ENCODE measurements at places on chromosomes 16 and 17. TPM values are rescaled to one million over a fixed set of nuclear protein-coding genes. Genes with fewer than 3 reads are reported as not detected.

CCDC43 gene
- total RNA-seq, result 19.2 TPM

MMD gene
- total RNA-seq, result 44.6 TPM

SHBG gene
- total RNA-seq, result 0.15 TPM

FAM117A gene
- total RNA-seq, result 4.7 TPM

SLFN11 gene
- total RNA-seq, result 57.3 TPM

KRTAP9-7 gene
- total RNA-seq, result not detected

TPPP3 gene
- 0.15 TPM for total RNA-seq

TEKT5 gene
- total RNA-seq, result not detected

WFIKKN1 gene
- total RNA-seq, result 0.30 TPM

AGRP gene
- total RNA-seq, result not detected

FOXJ1 gene
- total RNA-seq, result 0.17 TPM

CLDN9 gene
- not detected for total RNA-seq

CCL4 gene
- not detected for total RNA-seq

TEN1 gene
- 15.9 TPM for total RNA-seq

AANAT gene
- total RNA-seq, result not detected
